IMR-90 (cell line): ENCODE measurements at places on chromosomes 12 and 14. TPM values are rescaled to one million over a fixed set of nuclear protein-coding genes. Genes with fewer than 3 reads are reported as not detected.

NXPH4 gene
- total RNA-seq = 0.36 and 0.56 TPM in 2 replicates

TBC1D30 gene
- 0.18 and 0.28 TPM in 2 replicates for total RNA-seq

SLC25A21 gene
- 0.90 and 2.5 TPM in 2 replicates for total RNA-seq

DNAI7 gene
- total RNA-seq = under 0.01 and 0.28 TPM in 2 replicates

CYP46A1 gene
- under 0.01 and 0.18 TPM in 2 replicates for total RNA-seq

MANSC4 gene
- total RNA-seq = not detected in 2 replicates
